ENCODE measurements at places on chromosomes 2 and 18.

DNA sequence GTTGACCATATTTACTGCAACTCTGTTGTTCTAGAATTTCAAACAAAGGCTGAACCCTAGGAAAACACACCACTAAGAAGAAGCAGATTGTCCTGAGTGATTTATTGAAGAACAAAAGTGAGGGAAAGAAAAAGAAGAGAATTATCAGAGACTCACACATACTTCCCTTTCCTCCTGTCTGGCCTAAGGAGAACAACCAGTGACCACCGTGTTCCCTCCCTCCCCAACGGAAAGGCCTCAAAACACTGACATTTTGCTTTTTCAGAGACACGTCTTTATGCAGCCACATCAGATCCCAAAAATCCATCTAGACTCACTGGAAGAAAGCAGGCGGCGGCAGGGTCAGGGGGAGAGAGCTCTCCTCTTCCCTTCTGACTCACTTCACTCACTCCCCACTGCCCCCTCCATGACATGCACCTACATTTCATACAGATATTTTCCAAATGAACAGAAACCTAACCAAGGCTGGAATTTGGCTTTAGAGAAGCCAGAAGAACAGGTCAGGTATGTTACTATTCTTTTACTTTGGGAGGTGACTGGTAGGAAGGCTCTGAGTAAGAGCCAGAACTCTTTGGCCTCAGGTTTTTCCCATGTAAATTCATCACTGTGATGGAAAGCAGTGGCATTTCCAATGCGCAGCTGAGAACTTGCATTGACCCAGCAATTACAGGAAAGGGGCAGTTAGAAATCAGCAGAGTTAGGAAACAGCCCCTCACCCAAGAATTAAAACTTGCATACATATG, 169.9 kb downstream of the BCL11A start:
- DNase-seq, result no peak

DNA sequence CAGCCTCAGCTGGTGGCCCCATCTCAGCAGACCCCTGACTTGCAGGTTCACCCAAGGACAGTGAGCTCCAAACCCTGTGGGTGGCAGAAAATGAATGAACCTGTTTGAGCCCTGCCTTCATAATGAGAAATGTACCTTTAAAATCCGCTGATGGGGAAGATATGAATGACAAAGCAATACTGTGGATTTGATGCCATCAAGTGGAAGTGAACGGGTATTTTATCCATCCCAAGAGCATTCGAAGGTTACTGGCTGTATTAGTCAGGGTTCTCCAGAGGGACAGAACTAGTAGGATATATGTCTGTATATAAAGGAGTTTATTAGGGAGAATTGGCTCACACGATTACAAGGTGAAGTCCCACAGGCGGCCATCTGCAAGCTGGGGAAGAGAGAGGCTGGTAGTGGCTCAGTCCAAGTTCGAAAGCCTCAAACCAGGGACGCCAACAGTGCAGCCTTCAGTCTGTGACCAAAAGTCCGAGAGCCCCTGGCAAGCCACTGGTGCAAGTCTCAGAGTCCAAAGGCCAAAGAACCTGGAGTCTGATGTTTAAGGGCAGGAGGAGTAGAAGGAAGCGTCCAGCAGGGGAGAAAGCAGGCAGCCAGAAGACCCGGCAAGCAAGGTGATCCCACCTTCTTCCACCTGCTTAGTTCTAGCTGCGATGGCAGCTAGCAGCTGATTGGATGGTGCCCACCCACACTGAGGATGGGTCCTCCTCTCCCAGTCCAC, 32.1 kb downstream of the TOGARAM2 start:
- DNase-seq, result no peak

GRCh38 chr2:235160281-235160810, 208.5 kb downstream of the SH3BP4 start:
- no peak for DNase-seq

GRCh38 chr2:181411105-181411849, 45.9 kb upstream of the ITGA4 start:
- DNase-seq, result no peak

DNA sequence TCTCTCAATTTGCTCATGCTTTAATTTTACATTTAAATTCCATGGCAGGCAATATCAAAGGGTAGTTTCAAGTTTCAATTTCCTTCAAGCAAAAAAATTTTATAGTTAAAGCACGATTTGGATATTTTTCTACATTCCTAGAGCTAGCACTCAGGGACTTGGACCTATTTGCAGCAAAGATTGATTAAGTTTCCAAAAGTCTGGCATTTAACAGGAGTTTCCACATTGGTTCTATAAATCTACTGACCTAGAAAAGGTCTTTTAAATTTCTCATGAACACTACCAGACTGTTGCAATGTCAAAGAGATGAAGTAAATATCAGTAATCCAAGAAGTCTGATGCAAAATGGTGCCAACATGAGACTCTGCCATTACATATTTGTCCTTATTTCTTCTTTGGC, 253.7 kb upstream of the LINC00305 start:
- DNase-seq, result no peak

DNA sequence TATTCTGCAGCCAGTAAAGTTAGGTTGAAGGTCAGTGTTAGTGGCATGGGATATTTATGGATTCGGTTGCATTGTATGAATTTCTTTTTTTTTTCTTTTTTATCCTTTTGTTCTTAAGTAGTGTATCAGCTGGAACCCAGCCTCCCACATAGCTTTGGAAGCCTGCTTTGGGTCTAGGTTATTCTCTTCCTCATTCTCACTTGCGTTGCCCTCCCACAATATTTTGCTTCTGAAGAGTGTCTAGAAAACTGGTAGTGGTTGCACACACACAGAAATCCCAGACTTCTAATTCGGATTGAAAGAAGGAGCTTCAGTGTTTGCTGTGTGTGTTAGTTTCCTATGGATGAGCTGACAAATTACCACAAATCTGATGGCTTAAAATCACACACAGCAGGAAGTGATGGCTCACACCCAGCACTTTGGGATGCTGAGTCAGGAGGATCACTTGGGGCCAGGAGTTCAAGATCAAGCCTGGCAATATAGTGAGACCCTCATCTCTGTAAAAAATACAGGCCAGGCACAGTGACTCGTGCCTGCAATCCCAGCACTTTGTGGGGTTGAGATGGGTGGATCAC, 104.8 kb downstream of the ARL4C start:
- no peak for DNase-seq

- DNase-seq, result no peak
These were observed 235.2 kb downstream of the MTX2 start for GRCh38 chr2:176504440-176504839.

- no peak for DNase-seq
These were observed at the start of gene SERPINB7 for GRCh38 chr18:63775166-63775730. Gene SERPINB7, plus strand, starts transcription at chr18:63775418. Its CDS starts 6,955 bp downstream, at chr18:63782373.

GRCh38 chr2:147177071-147177857, 667.6 kb upstream of the ACVR2A start:
- no peak for DNase-seq

- no peak for DNase-seq
These were observed 412.1 kb downstream of the TSN start for GRCh38 chr2:122167515-122167914.

All from stimulated activated CD4-positive, alpha-beta T cell treated with anti-CD3 and anti-CD28 coated beads, Interleukin-4, amount 100 ng/mL, for 1 hour (primary cell).